ENCODE measurements at places on chromosomes 4 and X.

DNA sequence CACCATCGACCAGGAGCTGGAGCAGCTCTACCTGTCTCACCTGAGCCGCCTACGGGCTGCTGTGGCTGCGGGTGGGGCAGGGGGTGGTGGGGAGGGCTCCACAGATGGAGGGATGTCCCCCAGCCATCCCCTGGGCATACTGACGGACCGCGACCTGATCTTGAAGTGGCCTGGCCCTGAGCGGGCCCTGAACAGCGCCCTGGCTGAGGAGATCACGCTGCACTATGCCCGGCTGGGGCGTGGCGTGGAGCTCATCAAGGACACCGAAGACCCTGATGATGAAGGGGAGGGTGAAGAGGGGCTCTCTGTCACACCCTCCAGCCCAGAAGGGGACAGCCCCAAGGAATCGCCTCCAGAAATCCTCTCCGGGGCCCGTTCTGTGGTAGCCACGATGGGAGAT is 16.5 kb downstream of the PPP1R3F start:
- DNase-seq, result no peak

GRCh38 chrX:41082783-41083182 is 2.5 kb upstream of the USP9X start:
- DNase-seq, result no peak

GRCh38 chr4:99845708-99846469 is 29.3 kb downstream of the DAPP1 start:
- DNase-seq, result no peak

DNA sequence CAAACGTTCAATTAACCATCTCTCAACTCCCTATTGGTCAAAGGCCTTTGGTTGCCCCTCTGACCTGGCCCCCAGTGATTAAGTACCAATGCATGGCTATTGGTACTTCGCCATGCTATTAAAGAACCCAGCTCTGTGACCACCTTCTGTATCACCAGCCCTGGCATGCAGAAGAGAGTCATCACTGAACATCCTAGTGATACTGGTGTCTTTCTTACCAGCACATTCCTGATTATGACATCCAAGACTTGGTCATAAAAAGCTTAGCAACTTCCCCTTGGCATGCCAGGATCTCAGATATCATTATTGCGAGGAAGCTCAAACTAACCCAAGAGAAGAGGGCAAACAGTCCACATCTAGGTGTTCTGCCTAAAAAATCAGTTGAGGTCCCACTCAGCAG is 122.3 kb upstream of the OTUD4 start:
- DNase-seq, result no peak

DNA sequence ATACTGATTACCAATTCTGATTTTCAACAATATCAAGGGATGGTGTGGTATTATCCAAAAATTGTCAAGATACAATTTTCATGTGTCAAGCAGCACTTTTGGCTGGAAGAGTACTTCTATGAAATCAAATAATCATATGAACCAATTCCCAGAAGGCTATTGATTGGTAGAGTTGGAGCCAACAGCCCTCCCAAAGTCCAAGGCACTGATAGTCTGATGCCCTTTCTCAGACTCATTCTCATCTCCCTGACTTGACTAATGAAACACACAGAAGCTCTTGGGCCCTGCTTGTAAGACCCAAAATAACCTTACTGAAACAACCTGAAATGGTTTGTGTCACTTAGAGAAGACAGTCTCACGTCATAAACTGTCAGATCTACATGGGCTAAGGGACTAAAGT is 48.9 kb downstream of the ATP11C start:
- no peak for DNase-seq

Measured in skeletal muscle cell (primary cell).